ENCODE measurements at places on chromosomes 2 and 18.

DNA sequence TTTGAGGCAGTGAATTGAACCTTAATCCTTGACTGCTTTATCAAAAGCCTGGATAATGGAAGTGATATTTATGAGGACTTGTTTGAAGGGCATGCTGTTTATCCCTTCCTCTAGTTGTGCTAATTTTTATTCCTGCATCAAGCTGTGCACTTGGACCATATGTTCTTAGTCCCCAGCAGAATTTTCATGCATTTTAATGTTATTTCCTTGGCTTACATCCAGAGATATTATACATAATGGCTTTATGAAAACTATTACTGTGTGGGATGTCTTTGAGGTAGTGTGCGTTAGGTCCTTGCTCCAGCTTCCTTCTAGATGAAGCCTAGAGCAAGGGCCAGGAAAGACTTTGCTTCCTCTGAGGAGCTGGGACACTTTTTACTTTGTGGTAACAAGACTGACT is 378.4 kb downstream of the LPIN1 start:
- no peak for DNase-seq

DNA sequence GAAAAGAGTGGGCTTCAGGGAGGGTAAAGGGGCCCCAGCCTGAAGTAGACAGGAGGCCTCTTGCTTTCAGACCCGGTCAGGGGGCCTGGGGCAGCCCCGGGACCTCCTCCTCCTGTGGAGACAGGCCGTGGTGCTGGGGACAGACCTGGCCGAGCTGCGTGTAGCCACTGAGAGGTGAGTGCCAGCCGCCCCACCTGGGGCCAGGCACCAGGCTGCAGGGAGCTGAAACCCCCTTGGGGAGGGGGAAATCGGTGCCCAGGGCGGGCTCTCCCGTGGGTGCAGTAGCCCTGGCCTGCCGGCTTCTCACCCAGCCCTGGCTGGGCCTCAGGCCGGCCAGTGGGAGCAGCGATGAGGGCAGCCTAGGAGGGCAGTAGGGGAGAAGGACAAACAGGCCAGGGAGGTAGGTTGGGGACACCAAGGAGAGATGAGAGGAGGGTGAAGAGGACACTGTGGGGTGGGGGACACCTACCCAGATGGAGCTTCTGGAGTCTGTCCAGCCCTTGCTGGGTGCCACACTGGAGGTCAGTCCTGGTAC is 24.0 kb downstream of the CROCC2 start:
- DNase-seq, result no peak

DNA sequence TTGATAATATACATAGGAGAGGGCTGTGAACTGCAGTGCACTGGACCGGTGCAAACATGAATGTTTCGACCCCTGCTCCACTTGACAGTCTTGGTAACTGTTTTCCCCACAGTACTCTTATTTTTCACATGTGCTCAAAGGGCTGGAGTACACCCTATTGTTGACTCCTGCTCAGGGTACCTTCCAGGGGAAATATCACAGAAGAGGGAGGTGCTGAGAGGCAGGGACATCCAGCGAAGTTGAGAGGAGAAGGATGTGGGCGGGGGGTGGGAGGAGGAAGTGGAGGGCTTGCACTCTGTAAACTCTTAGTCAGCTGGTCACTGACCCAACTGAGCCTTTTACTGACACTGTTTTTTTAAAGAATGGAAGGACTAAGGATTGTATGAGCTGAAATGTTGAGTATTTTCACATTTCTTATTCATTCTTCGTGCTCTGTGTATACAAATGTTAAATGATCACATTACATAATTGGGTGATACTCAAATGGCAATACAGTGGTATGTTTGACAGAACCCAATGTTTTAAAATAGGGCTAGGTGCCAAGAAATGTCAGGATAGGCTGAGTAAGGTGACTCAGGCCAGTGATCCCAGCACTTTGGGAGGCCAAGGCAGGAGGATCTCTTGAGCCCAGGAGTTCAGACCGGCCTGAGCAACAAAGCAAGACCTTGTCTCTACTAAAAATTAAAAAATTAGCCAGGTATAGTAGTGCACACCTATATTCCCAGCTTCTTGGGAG is 10.0 kb downstream of the INPP4A start:
- no peak for DNase-seq

DNA sequence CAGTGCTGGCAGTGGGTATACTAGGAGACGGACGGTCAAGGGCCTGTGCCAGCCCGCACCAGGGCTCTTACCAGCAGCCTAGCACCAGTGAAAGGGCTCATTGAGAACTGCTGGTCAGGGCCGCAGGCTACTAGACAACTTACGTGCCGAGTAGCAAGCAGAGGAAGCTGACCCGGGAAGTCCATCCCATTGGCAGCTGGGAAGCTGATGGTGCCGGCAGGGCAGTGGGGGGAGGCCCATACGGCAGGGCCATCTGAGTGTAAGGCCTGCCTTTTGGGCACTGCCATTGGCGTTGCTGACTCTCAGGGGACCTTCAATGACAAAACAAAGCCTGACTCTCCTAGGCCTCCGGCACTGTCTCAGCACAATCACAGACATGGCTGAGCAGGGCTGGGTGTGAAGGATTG is 20.6 kb downstream of the EFR3B start:
- no peak for DNase-seq

- no peak for DNase-seq
Observed at GRCh38 chr2:128986867-128987268, 668.2 kb upstream of the HS6ST1 start.
